ENCODE measurements at places on chromosomes 16 and 17.
A peak's percentile ranks its signal among the peaks of the same experiment; 100 is the strongest.

GRCh38 chr17:78166416-78166815 lies 2.0 kb upstream of the SYNGR2 start:
- DNase-seq, result no peak

DNA sequence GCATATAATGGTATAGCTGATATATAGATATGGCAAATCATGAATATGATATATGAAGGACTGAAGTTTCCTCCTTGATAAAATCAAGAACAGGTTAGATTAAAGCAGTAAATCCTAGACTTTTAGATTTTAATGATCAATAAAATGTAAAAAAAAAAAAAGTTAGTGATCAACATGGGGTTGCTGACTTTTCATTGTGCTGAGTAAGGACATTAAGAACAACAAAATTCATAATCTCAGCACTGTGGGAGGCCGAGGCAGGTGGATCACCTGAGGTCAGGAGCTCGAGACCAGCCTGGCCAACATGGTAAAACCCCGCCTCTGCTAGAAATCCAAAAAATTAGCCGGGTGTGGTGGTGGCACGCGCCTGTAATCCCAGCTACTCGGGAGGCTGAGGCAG lies 10.4 kb upstream of the CHD3 start:
- no peak for DNase-seq

GRCh38 chr17:69961501-69962145 lies 113.4 kb upstream of the KCNJ16 start:
- no peak for DNase-seq

DNA sequence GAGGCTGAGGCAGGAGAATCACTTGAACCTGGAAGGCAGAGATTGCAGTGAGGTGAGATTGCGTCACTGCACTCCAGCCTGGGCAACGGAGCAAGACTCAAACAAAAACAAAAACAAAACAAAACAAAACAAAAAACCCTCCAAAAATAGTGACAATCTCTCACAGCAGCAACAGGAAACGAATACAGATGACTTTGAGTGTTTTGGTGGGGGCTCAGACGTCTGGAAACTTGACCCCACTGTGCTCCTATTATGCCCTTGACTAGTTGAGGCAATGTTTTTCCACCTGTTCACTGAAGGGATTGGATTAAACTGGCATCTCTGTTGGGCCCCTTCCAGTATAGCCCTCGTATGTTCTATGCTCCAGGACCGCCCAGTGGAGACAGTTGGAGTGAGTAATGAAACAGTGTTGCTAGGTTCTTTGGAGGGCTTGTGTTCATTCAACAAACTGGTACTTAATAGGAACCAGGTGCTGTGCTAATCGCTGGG lies 167.0 kb downstream of the UTP18 start:
- no peak for DNase-seq

GRCh38 chr17:42340691-42341127 lies 47.5 kb downstream of the STAT3 start:
- DNase-seq, result peak; percentile 14

- DNase-seq, result no peak
Observed at GRCh38 chr16:3112058-3112880, at the start of gene ZNF205. ZNF205 (plus strand) TSS chr16:3112586; CDS start chr16:3113431, 845 bp downstream.

DNA sequence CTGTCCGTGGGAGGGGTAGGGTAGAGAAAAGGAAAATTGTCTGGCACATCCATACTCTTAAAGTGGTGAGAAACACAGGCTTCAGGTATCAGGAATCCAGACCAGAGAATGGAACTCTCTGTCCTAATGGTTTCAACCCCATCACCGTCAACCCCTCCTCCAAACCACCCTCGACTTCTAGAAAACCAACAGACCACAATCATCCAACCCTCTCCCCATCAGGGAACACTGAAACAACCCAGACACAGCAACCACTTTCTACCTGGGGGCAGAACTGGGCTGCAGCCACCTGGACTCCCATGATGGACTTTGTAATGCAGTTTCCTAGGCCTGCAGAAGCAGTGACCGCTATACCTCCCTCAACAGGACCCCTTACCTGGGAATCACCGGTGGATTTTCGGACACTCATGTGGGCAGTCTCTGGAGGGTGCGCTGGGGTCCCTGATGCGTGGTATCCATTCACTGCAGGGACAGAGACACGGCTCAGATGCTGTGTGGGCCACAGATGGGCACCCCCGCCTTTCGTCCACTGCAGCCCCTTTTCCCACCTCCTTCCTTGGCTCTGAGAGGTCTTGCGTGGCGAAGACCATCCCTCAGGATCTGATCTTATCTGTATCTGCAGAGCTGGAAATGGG lies 64.3 kb upstream of the RCVRN start:
- DNase-seq, result no peak

DNA sequence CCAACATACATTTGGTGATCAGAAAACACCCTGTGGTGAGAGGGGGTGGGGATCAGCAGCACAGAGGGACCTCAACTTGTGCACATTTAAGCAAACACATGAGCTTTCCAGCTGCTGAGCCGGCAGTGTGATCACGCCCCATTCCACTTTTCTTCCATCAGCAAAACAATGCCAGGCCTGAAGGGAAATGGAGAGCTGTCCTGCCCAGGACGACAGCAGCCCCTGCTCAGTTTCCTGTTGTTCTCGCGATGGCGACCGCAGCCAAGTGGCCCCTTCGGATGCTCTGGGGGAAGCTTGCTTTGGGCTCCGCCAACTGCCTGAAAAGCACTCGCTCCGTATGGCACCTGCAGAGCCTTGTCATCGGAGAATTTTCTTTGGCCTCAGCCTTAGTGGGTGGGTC lies 272.3 kb downstream of the FOXL1 start:
- DNase-seq, result no peak

GRCh38 chr17:10114931-10115535 lies 83.4 kb downstream of the GAS7 start:
- no peak for DNase-seq

GRCh38 chr17:59330053-59330942 lies 1.2 kb upstream of the YPEL2 start:
- DNase-seq, result no peak

DNA sequence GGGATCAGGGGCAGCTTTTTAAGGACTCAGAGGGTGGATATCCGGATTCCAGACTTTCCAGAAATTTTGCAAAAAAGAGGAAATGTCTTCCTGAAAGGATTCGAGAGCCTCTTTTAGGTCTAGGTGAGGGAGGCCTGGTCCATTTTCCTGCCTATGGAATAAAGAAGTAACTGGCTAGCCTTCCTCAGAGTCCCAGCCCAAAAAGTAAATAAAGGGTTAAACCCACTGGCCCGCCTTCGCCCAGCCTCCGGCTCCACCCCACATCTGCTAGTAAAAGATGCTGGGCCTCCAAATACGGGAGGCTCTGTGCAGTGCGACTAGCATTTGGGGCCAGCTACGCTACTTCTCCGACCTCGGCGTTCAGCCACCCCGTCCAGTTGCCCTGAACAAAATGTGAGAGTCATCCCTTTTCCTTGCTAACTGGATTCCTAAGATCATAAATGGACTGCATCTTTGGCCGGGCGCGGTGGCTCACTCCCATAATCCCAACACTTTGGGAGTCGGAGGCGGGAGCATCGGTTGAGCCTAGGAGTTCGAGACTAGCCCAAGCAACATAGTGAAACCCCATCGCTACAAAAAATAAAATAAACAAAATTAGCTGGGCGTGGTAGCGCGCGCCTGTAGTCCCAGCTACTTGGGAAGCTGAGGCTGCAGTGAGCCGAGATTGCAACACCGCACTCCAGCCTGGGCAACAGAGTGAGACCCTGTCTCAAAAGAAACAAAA lies 824 bp upstream of the MPP2 start:
- peak; percentile 48 for DNase-seq

- no peak for DNase-seq
Observed at GRCh38 chr17:79988185-79988971, 47.3 kb downstream of the TBC1D16 start.
